ENCODE measurements at places on chromosomes 4 and X.

GRCh38 chr4:140642674-140643437 is 74.1 kb upstream of the UCP1 start:
- DNase-seq: no peak

- DNase-seq: no peak
These were observed 9.2 kb downstream of the GUCY1A1 start for GRCh38 chr4:155675709-155676429.

DNA sequence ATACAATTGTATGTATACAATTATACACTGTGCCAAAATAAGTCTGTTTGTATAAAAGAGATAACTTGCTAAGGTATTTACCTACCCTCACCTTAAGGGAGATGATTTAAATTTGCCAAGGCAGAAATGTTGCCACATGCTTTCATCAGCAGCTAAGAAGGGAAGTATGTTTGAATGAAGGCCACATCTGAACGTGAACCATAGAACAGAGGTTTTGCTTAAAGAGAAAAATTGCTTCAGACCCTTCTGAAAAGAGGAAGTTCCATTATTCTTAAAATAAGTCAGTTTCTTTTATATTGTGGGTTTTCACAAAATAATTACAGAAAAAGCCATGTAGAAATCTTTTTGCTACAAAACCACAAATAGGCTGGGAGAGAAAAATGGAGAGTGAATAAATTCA is 621.5 kb upstream of the HTR2C start:
- DNase-seq: no peak

DNA sequence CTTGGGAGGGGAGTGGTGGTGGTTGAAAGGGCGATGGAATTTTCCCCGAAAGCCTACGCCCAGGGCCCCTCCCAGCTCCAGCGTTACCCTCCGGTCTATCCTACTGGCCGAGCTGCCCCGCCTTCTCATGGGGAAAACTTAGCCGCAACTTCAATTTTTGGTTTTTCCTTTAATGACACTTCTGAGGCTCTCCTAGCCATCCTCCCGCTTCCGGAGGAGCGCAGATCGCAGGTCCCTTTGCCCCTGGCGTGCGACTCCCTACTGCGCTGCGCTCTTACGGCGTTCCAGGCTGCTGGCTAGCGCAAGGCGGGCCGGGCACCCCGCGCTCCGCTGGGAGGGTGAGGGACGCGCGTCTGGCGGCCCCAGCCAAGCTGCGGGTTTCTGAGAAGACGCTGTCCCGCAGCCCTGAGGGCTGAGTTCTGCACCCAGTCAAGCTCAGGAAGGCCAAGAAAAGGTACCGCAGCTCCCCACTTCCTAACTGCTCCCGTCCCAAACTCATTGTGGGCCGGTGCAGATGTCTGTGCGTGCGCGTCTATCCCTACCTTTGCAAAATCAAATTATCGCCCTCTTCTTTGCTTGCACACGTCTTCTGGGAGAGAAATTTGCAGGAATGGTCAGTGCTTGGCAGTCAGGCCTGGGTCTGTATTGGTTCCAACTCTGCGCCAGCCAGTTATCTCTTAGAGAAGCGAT is 533 bp downstream of the IL15 start:
- DNase-seq: no peak

- no peak for DNase-seq
These were observed 168.5 kb upstream of the SH3RF1 start for GRCh38 chr4:169439244-169439643.

DNA sequence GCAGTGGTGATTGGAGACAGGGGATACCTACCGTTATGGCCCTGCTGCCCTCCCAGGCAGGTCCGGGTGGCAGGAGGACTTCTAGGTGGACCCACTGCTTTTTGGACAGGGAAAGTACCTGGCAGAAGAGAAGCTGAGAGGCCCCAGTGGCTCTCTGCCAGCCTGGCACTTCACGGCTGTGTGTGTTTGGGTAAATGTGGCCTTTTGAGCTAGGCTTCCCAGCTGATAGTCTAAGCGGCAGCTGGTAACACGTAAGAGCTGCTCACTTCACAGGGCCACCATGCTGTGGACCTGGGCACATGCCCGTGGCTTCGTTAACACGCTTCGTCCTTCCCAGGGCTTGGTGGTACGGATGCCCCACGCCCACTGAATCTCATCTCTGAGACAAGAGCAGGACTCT is 92.0 kb upstream of the CLCN4 start:
- no peak for DNase-seq

DNA sequence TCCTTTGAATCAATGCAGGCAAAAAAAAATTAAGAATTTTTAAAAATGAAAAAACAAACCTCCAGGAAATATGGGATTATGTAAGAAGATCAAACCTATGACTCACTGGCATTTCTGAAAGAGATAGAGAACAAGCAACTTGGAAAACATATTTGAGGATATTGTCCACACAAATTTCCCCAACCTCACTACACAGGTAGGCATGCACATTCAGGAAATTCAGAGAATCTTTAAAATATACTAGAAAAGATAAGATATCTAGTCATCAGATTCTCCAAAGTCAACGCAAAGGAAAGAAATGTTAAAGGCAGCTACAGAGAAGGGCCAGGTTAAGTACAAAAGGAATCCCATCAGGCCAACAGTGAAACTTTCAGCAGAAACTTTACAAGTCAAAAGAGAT is 85.6 kb downstream of the ANTXR2 start:
- DNase-seq: no peak

GRCh38 chr4:121785479-121785878 is 15.6 kb upstream of the EXOSC9 start:
- DNase-seq: no peak

- DNase-seq: no peak
These were observed 111.0 kb downstream of the PGRMC2 start for GRCh38 chr4:128176643-128177042.

DNA sequence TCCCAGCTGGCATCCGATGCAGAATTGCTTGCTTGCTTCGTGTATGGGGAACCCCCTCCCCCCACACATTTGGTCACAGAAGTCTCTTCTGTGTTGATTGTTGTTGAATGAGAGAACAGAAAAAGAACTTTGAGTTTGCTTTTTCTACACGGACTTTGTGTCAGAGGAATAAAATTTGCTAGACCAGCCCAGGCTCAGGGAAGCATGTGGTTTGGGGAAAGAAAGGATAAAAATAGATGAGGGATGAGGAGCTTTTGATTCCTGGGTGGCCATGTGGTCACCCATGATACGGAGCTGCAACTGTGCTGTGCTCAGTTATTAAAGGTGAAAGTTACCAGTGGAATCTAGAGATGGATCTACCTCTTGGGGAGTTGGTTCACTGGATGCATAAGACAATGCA is 34.2 kb upstream of the ESX1 start:
- no peak for DNase-seq

DNA sequence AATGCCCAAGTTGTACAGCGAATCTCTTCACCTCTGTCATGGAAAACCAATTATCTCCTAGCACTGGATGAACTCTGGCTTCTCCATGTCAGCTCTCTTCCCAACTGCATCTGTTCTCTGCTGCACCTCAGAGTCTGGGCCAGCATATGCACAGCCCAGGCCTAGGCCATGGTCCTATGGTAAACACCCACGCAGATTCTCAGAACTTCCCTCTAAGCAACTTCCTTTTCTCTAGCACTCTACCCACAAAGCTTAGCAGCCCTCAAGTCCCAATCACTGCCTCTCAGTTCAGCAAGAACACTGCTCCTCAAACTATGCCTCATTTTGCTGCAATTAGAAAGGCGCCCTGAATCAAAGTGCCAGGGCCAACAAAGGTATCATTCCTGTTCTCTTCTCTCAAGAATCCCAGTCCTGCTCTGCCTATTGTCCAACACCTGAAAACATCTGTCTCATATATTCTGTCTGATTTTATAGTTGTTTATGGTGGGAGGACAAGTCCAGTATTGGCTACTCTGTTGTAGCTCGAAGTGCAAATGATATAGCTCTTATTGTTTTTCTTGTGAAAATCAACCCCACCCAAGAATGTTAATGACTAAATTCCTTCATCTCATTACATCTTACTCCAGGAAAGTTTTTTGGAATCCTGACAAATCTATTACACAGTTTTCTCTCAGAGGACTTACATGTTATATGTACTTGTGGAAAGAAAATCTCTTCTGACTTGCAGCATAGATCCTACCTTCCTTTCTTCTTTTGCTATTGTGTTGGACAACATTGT is 85.4 kb downstream of the DCHS2 start:
- DNase-seq: no peak

- DNase-seq: no peak
These were observed 70.9 kb upstream of the ENPP6 start for GRCh38 chr4:184288451-184289178.

GRCh38 chrX:6071731-6072130 is 156.9 kb downstream of the NLGN4X start:
- no peak for DNase-seq
